ENCODE measurements at places on chromosomes 6 and 20.
A peak's percentile ranks its signal among the peaks of the same experiment; 100 is the strongest.

DNA sequence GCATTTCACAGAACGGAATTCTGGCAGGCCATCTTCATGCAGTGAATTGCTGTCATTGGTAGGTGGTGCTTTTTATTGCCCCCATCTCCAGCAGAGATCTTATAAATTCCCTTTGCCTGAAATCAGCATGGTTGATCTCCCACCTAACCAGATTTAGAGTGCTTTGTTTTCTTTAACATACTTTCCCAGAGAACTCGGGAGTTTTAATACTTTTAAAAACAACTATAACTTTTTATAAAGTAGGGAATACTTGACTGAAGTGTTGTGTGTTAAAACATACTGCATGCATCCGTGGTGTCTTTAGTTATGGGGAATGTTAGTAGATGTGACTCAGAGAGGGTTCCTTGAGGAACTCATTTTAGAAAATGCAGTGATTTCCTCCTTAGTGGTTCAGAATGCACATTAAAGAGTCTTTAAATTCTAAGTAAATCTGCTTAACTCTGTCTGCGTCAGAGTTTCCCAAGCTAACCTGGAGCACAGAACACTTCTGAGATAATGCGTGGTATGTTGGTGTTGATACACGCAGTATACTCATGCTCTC lies 54.9 kb downstream of the AKAP12 start:
- peak; percentile 63 for DNase-seq

- DNase-seq, result no peak
Measured at GRCh38 chr20:32429343-32429742, 71.2 kb downstream of the ASXL1 start.

- DNase-seq, result no peak
Measured at GRCh38 chr6:105692613-105693215, 289.8 kb upstream of the PREP start.

DNA sequence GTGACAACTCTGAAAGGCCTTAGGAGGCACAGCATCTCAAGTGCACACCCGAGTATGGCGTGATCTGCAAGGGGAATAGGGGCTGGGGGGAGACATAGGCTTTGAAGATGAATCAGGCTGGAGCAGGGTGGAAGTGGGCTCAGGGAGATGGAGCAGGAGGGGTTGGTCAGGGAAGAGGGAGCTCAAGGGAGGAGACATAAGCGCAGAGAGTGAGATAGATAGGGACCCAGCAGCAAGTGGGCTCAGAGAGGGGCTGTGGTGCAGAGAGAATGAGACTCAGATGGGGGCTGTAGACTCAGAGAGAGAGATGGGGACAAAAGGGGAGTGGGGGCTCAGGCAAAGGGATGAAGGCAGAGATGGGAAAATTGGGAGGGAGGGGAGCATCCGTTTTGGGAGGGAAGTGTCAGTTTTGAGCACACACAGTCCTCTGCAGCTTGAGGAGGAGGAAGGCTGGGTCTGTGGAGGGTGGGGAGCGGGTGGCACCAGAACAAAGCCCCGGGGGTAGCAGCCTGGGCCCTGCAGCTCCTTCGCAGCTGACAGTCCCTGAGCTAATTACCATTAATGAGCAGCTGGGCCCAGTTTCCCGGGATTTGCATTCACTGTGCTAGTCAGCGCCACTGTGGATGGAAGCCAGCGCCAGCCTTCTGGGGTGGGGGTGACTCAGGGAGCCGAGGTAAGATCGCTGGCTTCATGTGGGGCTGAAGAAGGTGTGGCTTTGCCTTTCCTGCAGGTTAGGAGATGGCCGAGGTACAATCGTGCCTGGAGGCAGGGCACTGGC lies 18.7 kb downstream of the SRXN1 start:
- DNase-seq, result no peak

DNA sequence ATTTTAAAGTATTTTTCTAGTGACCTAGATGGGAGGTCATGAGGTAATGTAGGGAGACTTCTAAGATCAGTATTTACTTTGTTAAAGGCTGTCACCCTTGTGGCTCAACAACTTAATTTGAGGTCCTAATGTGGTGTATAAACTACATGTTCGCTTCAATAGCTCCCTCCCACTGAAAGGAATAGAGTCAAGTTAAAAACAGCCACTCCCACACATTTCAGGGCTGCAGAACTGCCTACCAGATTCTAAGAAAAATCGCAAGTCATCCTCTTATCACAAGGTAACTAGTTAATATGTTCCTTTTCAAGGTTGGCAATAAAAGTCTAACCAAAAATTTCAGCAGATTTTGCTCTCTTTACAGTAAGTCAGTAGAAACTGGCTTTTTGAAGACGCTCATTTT lies 15.1 kb downstream of the GSTA1 start:
- no peak for DNase-seq

DNA sequence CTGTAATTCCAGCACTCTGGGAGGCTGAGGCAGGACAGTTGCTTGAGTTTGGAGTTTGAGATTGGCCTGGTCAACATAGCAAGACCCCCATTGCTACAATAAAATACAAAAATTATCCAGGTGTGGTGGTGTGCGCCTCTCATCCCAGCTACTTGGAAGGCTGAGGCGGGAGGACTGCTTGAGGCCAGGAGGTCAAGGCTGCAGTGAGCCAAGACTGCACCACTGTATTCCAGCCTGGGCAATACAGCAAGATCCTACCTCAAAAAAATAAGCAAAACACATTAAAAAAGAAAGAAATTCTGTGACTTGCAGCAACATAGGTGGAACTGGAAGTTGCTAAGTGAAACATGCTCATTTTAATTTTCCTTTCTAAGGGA lies 106.0 kb upstream of the NFATC2 start:
- DNase-seq, result no peak

DNA sequence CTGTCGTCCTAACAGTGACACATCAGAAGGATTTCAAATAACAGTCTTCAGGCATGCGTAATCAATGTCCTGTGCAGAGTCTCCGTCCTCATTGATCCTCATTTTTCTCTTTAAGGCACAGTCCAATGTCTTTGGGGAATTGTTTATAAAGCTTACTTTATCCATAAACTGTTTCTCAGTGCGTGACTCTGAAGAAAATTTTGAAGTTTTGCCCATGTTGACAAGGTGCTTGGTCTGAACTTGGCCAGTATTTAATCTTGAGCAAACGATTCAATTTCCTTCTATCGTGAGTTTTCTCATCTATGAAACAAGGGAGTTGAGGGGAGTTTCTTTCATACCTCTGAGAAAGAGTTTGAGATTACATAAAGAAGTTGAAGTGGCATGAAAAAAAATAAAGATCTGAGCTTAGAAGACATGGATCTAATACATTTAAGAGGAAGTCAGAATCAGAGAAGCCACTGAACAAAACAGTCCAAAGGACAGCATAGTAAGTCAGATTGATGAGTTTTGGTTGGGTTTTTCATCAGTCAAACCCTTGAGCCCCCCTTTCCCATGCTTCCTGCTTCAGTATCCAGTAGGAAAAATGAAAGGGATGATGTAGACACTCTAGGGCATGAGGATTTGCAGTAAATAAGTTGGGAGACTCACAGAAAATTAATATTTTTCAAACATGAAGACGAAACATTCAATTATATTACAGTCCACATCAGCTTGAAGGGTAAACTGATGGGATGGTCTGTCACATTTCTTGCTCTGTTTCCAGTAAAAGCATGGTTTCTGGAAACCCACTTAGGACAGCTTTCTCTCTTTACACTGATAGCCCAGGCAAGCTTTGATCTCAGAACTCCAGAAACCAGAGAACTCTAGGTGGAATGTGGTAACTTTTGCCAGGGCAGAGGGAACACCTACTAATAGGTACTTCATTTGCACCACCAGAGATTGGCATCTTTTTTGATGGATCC lies 8.1 kb downstream of the EDN1 start:
- no peak for DNase-seq

- no peak for DNase-seq
Measured at GRCh38 chr6:18154507-18155149, at the start of gene TPMT. TPMT (minus strand) TSS chr6:18155077; CDS start chr6:18149127, 5,950 bp downstream.

DNA sequence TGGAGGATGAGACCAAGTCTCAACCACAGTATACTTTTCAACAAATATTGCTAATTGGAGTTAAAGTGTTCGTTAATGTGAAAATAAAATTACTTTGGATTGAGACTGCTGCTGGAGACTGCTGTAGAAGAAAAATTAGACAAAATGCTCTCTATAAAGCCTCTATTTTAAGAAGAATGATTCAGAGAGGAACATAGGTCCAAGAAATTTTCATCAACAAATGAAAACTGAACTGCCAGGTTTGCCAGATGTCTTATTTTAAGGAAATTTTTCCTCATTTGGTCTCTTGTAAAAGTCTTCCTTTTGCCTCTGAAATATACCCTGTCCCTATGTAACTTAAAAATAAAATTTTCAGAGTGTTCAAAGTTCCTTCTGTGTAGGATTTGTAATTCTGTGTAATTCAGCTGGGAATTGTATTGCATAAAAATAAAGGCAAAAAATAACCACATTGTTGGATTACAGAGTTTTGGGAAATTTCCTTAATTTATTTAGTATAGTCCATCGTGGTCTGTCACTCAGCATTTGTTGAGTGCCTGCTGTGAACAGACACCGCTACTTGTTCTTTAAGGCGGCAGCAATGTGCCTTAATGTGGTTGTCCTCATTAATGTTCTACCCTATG lies 27.4 kb downstream of the ANKS1A start:
- DNase-seq, result no peak

DNA sequence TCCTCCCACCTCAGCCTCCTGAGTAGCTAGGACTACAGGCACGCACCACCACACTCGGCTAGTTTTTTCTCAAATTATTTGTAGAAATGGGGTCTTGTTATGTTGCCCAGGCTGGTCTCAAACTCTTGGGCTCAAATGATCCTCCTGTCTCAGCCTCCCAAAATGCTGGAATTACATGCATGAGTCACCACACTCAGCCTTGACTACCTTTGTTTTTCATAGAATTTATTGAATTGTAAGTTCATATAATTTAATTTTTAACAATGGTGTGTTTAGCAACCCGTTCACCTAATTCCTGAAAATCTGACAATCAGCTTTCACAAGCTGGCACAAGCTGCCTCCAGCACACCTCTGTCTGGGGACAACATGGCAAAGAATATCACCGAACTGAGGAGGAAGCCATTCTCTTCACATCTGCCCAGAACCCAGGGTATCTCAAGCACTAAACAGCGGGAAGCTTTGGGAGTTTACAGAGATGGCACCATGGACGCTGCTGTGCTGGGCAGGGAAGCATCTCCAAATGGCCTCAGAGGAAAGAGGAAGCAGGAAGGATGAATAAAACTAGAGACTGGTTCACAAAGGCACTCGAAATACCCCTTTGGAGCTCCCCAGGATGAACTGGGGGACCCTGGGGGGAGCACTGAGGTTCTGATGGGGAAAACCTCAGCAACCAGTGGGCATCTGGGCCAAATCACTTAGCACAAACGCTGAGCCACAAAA lies 2.9 kb downstream of the RIPOR3 start:
- DNase-seq, result no peak
